ENCODE measurements at places on chromosomes 6 and 20. TPM values are rescaled to one million over a fixed set of nuclear protein-coding genes. Genes with fewer than 3 reads are reported as not detected.

DNA sequence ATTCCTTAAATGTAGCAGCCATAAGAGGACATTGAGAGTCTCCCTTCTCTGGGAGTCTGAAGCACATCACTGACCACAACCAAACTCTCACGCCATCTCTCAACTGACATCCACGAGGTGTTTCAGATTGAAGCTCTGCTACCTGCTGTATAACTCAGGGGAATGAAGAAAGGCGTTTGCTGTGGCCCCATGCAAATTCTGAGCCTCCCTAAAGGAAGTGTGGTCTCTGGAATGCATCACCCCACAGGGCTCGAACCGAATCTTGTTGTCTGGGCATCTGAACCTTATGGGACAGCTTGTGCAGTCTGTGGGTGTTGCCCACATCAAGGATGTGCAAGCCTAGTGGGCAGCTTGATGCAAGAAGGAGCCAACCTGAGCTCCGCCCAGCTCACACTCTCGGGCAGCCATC lies 10.9 kb downstream of the PMEPA1 start:
- no peak for DNase-seq

DNA sequence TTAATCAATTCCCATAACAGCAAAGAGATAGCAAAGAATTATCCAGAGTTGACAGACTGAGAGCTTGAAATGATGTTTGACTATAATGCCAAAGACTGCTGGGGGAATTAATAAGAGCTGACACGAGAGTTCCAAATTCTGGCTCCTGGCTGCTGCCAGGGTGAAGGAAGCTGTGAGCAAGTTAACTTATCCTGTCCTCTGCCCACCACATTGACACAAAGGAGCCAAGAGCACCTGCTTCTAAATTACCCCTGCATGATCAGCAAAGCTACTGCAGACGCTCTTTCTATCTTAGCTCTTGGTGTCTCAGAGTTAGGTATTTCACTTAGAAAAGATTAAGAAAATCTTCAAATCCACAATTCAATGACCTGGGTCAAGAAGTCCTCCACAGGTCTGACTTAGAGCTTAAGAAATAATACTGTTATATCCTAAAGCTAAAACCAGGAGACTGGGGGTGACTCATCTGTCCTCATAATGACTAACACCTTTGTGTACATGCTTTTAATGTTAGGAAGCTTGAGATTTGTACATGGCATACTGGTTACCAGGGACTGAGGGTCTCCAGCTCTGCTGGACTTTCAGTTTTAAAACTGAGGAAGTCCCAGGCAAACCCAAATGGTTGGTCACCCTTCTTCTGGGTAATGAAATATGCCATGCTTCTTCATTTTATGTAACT lies 13.2 kb upstream of the FRK start:
- DNase-seq: no peak

GRCh38 chr6:42914546-42914945 lies 1.3 kb upstream of the PTCRA start:
- DNase-seq: no peak

- DNase-seq: no peak
Measured at GRCh38 chr6:112842330-112842685, 495.2 kb downstream of the RFPL4B start.

Gene TFAP2D
- total RNA-seq: not detected
